ENCODE measurements at places on chromosomes 11 and 22.

DNA sequence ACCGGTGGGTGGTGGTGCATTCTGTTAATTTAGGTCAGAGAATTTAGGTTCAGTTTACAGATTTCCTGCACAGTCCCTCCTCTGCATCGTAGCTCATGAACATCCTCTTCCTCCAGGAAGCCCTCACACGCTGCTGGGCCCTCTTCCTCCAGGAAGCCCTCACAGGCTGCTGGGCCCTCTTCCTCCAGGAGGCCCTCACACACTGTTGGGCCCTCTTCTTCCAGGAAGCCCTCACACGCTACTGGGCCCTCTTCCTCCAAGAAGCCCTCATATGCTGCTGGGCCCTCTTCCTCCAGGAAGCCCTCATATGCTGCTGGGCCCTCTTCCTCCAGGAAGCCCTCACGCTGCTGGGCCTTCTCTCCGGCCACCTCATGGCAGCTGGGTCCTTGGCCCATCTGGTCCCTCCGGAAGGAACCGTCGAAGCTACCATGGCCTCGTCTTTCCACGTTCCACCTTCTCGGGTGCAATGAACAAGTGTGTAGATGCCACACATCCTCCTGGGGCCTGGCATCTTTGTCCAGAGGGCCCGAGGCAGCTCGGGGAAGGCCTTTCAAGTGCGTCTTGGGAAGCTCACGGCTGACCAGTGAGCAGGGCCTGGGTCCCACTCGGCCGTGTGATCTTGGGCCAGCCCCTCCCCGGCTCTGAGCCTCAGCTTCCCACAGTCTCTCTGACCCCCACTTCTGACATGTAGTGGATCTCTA, 58.9 kb upstream of the PPARA start:
- no peak for DNase-seq

- DNase-seq, result no peak
Observed at GRCh38 chr11:27147916-27148315, 107.3 kb downstream of the BBOX1 start.

DNA sequence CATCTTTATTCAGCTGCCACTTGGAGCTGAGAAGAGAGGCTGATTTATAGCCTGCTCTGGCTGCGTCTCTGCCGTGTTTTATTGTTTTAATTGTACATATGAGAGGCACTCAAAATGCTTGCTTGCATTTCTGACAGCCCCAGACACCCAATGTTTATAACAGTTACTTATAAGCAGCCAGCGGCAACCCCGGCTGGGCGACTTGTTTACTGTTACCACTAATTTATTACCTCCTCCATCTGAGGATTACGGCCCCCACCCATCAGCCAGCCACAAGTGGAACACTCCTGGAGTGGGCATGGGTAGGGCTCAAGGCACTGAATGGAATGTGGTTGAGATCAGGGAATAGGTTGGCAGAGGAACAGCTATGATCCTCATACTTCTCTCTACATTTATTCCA, 61.2 kb downstream of the CLPB start:
- no peak for DNase-seq

GRCh38 chr11:74397501-74398243, 561 bp downstream of the PGM2L1 start:
- DNase-seq, result peak; percentile 60

DNA sequence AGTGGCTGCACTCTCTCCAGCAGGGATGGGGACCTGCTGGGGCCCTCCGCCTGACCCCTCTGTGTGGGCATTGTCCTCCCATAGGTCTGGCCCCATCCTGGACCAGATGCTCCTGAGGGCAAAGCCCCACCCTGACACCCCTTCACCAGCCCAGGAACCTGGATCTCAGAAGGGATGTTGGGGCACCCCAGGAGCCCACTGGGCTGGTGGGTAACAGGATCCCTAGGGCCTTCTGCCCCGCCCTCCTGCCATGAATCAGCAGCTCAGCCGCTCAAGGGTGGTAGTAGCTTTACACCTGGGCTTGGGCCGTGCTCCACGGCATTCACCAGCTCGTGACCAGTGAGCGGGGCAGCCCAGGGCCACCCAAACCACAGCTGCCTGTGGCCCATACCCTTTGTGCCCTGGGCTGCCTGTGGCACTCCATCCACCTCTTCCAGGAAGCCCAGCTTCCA, 1.0 kb upstream of the MAPK12 start:
- peak; percentile 25 for DNase-seq

DNA sequence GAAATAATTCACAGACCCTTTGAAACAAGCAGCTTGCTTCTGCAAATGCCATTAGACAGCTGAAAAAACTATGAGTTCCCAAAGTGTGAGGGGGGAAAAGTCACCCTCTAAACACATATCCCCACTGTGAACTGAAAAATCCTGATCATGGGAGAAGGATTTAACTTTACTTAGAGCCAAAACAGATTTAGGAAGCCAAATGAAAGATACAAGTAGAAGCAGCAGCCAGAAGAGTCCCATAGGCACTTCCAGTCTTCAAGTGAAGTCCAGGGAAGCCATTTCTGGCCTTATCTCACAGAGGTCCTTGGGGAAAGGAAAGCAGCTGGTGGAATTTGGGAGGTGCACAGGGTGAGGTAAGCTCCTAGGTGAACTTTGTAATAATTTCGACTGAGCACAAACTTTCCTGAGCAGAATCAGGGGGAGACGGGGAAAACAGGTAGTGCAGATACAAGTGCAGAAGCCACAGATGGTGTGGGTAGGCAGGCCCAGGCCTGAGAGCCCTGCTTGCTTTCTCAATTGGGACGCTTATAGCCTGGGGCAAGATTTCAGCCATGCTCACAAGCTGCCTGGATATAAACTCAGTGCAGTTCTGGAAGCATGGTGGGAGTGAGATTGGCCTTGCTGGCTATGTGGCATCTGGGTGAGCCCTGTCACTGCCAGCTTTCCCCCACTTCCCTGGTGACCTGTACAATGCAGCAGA, 44.8 kb downstream of the GAS2 start:
- no peak for DNase-seq

GRCh38 chr11:69650081-69650831, 9.3 kb downstream of the CCND1 start:
- DNase-seq, result no peak

DNA sequence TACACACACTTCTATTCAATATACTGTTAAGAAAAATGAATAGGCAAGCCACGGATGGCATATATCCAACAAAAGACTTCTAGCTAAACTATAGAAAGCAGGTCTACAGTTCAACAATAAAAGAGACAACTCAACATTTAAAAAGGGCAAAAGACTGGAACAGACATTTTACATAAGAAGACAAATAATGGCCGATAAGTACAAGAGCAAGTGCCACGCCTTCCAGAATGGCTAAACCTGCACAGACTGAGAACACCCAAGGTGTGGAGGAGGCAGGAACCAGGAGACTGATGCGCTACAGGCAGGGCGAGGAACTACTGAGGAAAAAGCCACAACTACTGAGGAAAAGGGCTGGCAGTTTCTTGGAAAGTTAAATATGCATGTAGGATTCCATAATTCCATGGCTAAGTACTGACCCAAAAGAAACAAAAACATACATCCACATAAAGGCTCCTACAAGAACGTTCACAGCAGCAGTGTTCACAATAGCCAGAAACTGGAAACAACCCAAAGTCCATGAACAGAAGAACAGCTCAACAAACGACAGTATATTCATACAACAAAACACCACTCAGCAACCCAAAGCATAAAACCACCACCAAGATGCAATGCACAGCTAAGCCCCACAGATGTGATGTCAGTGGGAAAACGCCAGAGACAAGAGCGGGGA, 9.6 kb upstream of the MOB2 start:
- no peak for DNase-seq

GRCh38 chr11:2538951-2539350, 94.1 kb downstream of the KCNQ1 start:
- no peak for DNase-seq

GRCh38 chr11:86637988-86638387, 34.4 kb downstream of the ME3 start:
- DNase-seq, result peak; percentile 76

- no peak for DNase-seq
Observed at GRCh38 chr11:13850231-13851005, 112.1 kb upstream of the SPON1 start.

GRCh38 chr22:19955241-19956128, 13.9 kb upstream of the TXNRD2 start:
- no peak for DNase-seq
